ENCODE measurements at places on chromosomes 5 and 9.

- no peak for DNase-seq
Observed at GRCh38 chr5:33806738-33807442, 84.9 kb downstream of the ADAMTS12 start.

- DNase-seq, result no peak
Observed at GRCh38 chr5:136206361-136206760, 13.4 kb upstream of the SMIM32 start.

DNA sequence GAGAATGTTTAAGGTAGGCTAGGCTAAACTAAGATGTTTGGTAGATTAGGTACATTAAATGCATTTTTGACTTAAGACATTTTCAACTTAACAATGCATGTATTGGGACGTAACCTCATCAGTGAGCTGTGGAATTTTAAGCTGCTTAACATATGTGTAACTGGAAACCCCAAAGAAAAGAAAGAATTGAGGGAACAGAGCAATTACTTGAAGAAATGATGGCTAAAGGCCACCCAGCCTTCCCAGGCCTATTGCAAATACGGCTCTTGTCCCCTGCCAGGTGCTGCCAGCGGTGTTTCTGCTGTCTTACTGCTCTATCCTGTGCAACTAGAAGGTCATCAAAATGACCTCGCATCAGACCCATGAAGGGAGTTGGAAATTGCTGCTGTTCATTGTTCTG lies 52.0 kb downstream of the RICTOR start:
- DNase-seq, result peak; percentile 17

GRCh38 chr9:93166699-93167098 lies 17.2 kb upstream of the WNK2 start:
- no peak for DNase-seq

- peak; percentile 11 for DNase-seq
Observed at GRCh38 chr9:108150736-108151586, 661.4 kb upstream of the KLF4 start.

GRCh38 chr9:86079421-86079831 lies 19.9 kb downstream of the GOLM1 start:
- no peak for DNase-seq

- DNase-seq, result no peak
Observed at GRCh38 chr5:38184627-38185026, 73.7 kb upstream of the EGFLAM start.

DNA sequence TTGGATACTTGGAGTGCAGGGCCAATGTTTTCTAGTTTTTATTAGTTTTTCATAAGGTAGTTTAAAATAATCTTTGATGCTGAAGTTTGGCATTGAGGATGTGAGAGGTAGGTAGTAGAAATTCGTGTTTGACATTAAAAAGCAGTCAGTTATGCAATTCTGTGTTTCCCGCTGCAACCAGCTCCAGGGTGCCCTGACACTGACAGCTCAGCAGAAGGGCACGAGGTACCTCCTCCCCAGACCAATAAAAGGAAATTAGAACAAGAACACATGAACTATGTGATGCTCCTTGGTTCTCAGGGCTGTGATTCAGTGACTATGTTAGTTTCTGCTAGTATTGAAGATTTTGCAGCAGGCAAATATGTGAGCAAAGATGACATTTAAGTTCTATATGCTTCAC lies 40.2 kb downstream of the NSUN2 start:
- no peak for DNase-seq

- no peak for DNase-seq
Observed at GRCh38 chr9:93216073-93216365, 32.1 kb downstream of the WNK2 start.

- peak; percentile 86 for DNase-seq
Observed at GRCh38 chr9:97740848-97741821, 44.0 kb upstream of the XPA start.

GRCh38 chr9:131112374-131113154 lies 12.8 kb upstream of the NUP214 start:
- no peak for DNase-seq

- DNase-seq, result no peak
Observed at GRCh38 chr5:32394981-32395380, 49.6 kb downstream of the ZFR start.

DNA sequence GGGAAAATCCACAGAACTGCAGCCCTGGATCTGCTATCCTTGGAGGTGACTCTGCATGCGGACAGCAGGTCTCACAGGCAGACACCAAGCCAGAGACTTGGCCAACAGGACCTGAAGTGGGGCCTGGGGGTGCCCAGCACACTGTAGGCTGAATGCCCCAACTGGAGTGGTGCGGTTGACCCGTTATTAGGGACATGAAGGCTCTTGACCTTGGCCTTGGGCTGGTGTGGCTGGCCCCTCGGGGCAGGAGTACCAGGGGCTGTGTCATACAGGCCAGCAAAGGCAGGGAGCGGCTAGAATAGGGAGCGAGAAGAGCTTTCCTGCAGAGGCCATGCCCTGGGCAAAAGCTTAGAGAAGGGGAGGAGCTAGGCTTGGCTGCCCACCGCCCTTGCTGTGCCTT lies 153.2 kb upstream of the MVB12B start:
- DNase-seq, result no peak

GRCh38 chr5:142962174-142962533 lies 192.0 kb downstream of the ARHGAP26 start:
- DNase-seq, result no peak

DNA sequence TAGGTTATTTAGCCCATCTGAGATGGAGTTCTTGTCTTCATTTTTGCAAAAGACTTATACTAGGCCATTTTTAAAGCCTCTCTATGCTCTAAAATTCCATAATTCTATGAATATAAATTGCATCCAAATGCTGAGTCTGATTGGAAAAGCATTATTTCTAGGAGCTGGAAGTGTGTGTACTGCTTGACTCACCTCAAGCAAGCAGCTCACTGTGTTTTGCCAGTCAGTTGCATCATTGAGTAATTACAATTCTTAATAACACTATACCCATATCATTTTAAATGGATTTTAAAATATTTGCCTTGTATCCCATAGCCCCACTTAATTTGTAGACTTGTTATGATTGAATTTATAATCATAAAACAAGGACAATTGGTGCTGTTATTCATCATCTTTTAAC lies 161.0 kb downstream of the PAM start:
- DNase-seq, result no peak

- DNase-seq, result no peak
Observed at GRCh38 chr9:1460143-1460769, 410.1 kb downstream of the DMRT2 start.

DNA sequence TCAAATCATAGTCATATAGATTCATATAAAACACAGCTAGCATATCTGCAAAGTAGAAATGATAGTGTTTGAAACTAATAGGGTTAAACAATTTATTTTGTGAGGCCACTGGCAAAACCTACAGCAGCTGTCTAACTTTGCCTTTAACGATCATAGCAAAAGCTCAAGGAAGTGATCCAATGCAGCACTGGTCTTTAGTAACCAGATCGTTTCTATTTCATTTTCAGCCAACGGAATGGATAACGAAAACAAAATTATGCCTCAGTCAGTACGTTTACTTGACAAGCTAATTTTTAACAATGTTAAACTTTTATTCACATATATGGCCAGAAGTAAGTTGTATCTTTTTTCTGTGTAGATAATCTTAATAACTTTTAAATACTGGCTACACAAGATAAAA lies 17.7 kb downstream of the MLLT3 start:
- peak; percentile 53 for DNase-seq

- DNase-seq, result no peak
Observed at GRCh38 chr9:18159254-18159653, 314.7 kb upstream of the ADAMTSL1 start.

- DNase-seq, result no peak
Observed at GRCh38 chr5:62306323-62306895, 403 bp downstream of the KIF2A start.

DNA sequence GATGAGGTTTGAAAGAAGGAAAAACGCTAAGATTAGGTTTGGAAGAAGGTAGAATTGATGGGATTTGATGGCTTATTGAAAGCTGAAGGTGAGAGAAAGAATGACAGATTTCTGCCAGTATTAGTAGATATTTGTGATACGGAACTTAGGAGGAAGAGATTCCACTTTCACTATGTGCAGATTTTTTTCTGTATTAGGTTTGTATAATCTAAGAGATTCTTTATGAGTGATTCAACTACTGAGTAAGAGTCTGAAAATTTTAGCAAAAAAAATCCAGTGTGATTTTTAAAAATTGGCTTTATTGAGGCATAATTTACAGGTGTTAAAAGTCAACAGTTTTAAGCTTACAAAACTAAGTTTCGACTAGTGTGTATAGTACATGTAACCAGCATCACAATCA lies 54.1 kb downstream of the AP3S1 start:
- DNase-seq, result no peak

DNA sequence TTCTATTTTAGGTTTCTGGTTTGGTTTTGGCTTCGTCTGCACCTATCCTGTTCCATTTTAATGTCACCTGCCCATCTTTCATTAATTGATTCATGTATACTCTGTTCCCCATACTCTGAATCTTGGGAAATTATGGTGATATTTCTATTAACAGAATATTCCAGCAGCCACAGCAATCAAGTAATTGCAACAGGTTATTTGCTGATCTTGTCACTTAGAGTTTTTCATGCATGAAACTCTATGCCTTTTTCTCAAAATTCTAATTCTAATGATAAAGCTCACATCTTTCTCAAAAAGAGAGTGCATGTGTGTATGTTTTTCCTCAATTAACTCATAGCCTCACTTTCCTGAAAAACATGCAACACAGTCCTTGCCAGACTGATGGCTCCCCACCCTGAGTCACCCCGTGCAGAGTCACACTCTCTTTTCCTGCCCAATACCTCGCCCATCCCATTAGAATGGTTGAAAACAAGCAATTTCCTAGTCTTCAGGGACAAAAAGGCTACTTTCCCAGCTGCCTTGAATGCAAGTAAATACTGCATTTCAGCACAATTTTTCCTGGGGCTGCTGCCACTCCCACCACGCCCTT lies 15.6 kb downstream of the GFRA3 start:
- DNase-seq, result no peak

- no peak for DNase-seq
Observed at GRCh38 chr9:30010691-30011090, 2373.8 kb upstream of the ACO1 start.

GRCh38 chr5:81950996-81951395 lies 20.8 kb upstream of the ATG10 start:
- DNase-seq, result no peak

GRCh38 chr9:130962418-130963316 lies 23.6 kb upstream of the FIBCD1 start:
- peak; percentile 50 for DNase-seq

DNA sequence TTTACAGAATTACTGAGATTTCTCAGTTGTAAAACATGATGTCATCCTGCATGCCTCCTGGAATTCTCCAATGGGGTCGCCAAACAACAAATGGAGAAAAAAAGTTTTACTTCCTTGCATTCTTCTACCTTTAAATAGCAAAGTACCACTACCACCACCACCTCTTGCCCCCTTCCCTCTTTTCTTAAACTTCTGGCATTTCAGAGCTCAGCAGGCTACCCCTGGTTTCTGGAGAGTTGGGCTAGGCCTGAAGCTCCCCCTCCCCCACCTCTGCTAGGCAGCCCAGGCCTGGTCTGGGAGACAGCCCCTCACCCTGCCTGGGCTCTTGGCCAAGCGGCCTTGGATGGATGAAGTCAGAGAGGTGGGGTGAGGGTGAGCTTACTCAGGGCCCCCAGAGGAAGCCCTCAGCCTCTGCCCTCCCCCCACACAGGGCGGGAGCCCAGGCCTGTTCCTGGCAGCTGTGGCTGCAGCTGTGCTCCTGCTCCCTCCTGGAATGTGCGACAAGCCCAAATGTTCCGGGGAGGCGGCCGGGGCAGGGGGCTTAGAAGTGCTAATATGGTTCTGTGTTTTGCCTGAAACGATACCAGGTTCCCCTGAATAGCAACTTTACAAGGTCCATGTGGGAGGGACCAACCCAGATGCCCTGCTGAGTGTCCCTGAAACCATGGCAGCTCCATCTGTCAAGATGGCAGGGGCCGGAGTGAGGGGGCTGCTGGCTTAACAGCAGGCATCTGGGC lies 6.0 kb upstream of the CCIN start:
- peak; percentile 93 for DNase-seq

DNA sequence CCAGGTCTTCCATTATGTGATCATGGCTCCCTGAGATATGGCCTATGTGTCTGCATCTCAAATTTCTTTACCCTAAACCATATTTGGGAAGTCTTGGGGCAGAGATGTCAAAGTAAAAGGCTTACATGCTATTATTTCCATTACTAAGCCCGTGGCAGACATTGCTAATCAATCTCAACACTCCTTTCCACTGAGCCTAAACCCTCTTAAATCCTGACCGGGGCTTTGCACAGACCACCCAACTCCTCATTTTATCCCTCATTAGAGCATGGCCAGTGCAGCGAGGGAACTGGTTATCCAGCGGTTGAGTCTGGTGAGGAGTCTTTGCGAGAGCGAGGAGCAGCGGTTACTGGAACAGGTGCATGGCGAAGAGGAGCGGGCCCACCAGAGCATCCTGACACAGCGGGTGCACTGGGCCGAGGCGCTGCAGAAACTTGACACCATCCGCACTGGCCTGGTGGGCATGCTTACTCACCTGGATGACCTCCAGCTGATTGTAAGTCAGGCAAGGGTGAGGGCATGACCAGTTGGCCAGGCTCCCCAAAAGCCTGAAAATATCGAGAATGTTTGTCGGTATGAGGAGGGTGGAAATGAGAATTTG lies 11.0 kb downstream of the BSPRY start:
- DNase-seq, result no peak

DNA sequence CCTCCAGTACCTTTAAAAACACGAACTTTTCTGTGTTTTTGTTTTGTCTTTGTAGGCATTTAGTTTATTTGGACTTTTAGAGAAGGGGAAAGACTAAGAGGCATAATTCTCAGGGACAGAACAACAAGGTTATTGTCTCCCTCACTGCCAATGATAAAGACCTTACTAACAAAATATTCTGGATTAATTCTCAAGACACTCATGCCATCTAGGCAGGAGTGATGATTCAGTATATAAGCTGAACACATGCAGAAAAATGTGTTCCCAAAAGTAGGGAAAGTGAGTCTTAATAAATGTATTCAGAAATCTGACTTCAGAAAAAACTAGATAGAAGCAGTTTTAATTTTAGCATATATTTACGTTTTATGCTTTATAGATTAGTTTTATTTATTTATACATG lies 17.4 kb upstream of the ASPN start:
- DNase-seq, result no peak

- DNase-seq, result no peak
Observed at GRCh38 chr5:149765932-149766331, 35.8 kb downstream of the PPARGC1B start.

DNA sequence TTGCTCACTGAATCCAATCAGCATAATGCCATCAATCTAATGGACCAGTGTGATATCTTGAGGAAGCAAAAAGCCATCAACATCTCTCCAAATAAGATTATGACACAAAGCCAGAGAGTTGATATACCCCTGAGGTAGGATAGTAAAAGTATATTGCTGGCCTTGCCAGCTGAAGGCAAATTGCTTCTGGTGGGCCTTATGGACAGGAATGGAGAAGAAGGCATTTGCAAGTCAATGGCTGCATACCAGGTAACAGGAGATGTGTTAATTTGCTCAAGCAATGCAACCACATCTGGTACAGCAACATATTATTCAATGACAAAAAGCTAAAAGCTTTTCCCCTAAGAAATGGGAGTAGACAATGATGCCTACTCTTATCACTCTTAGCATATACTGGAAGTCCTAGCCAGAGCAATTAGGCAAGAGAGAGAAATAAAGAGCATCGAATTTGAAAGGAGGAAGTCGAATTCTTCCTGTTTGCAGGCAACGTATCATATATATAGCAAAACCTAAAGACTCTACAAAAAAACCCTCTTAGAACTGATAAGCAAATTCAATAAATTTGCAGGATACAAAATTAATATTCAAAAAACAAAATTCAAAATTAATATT lies 216.1 kb upstream of the RASA1 start:
- no peak for DNase-seq

- DNase-seq, result no peak
Observed at GRCh38 chr9:84002344-84002743, 21.7 kb downstream of the RMI1 start.

Measured in eye (tissue), 1 donor.